ENCODE measurements at places on chromosomes 7 and 10.

DNA sequence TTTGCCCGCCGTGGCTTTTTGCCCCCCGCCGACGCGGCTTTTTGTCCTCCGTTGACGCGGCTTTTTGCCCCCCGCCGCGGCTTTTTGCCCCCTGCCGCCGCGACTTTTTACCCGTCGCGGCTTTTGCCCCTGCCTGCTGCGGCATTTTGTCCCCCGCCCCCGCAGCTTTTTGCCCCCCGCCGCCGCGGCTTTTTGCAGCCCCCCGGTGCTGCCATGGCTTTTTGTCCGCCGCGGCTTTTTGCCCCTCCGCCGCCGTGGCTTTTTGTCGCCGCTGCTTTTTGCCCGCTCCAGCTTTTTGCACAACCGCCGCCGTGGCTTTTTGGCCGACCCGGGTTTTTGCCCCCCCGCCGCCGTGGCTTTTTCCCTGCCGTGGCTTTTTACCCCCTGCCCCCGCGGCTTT, 506.6 kb downstream of the ZNF37A start:
- no peak for DNase-seq

- no peak for DNase-seq
Measured at GRCh38 chr7:47241112-47242065, 340.5 kb downstream of the TNS3 start.

- DNase-seq: no peak
Measured at GRCh38 chr7:45886931-45887667, 1.2 kb upstream of the IGFBP1 start.

DNA sequence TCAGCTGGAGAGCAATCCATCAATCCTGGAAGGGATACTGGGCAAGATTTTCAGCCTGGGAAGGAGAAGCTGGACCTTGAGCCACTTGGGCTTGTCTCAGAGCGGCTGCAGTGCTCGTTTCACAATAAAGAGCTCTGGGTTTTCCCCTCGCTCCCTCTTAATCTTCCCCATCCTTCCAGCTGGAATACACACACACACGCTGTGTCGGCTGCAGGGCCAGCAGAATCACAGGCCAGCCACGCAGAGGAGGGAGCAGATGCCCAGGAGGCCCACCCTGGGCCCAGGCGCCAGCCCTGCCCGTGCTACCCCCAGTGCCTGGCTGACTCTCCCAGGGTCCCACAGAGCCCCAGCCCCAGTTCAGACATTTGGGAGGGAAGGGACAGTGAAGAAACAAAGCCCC, 255.1 kb downstream of the TNS3 start:
- no peak for DNase-seq

- DNase-seq: no peak
Measured at GRCh38 chr7:42074076-42074475, 162.9 kb downstream of the GLI3 start.

- DNase-seq: peak; percentile 12
Measured at GRCh38 chr7:24963218-24963617, 16.8 kb downstream of the OSBPL3 start.

DNA sequence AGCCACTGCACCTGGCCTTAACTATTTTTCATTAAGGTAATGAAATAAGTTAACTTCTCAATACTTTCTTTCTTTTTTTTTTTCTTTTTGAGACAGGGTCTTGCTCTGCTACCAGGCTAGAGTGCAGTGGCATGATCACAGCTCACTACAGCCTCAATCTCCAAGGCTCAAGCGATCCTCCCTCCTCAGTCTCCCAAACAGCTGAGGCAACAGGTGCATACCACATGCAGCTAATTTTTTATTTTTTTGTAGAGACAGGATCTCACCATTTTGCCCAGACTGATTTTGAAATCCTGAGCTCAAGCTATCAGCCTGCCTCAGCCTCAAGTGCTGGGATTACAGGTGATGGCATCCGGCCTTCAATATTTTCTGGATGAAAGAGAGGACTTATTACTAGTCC, 21.0 kb downstream of the KMT2C start:
- DNase-seq: no peak

DNA sequence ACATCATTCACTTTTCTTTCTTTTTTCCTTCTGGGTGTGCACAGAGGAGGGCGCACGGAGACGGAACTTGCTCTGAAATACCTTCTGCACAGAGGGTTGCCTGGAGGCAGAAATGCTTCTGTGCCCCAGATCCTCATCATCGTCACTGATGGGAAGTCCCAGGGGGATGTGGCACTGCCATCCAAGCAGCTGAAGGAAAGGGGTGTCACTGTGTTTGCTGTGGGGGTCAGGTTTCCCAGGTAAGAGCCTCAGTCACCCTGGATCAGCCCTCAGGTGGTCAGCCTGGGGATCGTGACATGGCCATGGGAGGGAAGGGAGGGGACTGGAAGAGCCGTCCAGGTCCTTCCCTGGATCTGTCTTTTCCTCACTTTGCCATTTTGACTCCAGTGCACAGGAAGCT, 33.6 kb downstream of the VWA2 start:
- no peak for DNase-seq

DNA sequence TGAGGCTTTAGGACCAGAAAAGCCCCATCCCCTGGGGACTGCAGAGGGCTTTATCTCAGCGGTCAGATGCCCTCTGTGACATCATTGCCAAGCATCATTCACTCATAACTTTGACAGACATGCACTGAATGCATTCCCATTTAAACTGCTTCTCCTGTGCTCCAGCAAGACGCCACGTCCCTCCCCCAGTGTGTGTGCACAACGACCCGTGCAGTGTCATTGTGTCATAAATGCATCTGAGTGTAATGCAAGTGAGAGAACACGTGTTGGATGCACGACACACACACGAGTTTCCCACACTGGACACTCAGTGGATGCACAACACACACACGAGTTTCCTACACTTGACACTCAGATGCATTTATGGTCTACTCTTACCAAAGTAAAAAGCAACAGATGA, 337.9 kb downstream of the PTPRN2 start:
- DNase-seq: no peak

GRCh38 chr10:115657161-115657860, 564.1 kb downstream of the ATRNL1 start:
- DNase-seq: no peak

GRCh38 chr7:132757783-132758182, 181.5 kb upstream of the PLXNA4 start:
- DNase-seq: no peak

DNA sequence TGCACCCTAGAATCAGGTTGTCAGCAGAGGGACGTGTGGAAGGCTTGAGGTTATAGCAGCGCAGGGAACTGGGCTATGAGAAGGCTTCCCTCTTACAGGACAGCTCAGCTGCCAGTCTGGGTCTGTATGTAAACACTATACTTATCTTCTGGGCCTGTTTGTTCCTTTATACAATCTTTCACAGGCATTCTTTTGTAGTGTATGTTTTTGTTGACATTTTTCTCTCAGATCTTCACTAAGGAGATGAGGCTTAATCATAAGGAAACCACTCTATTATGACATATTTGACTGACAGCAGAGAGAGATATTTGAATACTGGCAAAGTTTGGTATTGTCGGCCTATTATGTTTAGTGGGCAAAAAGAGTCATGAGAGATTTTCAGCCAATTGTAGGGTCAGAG, 929 bp downstream of the GBF1 start:
- DNase-seq: no peak

- DNase-seq: no peak
Measured at GRCh38 chr10:35876248-35876647, 234.2 kb upstream of the FZD8 start.

- no peak for DNase-seq
Measured at GRCh38 chr10:60820093-60820754, 41.9 kb downstream of the CDK1 start.

DNA sequence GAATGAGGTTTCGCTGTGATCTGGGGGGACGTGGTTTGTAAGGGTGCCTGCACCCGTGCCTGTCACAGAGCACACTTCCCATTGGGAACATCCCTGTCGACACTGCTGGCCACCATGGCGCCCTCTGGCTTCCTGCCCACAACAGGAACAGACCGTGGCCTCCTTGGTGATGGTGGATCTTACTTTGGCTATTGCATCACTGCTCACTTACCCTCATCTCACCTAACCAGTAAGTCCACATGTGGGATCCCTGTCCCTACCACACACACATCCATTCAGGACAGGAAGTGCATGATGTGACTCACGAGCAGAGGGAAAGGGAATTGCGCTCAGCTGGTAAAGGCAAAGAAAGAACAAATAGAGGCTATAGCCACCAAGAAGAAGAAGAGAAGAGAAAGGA, 26.2 kb upstream of the SEC61G start:
- no peak for DNase-seq

- DNase-seq: no peak
Measured at GRCh38 chr10:71878327-71879034, 27.4 kb upstream of the PSAP start.

DNA sequence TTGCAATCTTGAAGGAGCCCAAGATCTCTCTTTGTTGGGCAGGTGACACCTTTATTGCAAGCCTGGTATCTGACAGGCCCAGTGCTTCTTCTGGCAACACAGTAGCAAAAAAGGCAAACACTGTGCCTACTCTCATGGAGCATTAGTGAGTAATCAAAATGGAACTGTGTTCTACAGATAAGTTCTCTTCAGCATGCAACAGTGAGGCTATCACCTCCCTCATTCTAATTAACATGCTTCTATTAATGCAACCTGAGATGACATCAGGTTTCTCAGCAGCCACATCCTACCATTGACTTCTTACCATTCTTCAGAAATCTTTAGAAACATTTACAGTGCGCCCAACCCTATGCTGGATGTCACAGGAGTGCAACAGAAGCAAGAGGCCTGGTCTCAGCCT, 77.9 kb upstream of the KCNMA1 start:
- DNase-seq: no peak

DNA sequence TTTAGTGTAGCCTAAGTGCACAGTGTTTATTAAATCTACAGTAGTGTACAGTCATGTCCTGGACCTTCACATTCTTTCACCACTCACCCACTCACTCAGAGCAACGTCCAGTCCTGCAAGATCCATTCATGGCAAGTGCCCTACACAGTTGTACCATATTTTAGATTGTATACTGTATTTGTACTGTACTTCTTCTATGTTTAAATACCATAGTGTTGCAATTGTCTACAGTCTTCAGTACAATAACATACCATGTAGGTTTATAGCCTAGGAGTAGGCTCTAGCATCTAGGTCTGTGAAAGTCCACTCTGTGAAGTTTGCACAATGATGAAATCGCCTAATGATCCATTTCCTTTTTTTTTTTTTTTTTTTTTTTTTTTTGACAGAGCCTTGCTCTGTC, 12.0 kb downstream of the EEPD1 start:
- DNase-seq: no peak

DNA sequence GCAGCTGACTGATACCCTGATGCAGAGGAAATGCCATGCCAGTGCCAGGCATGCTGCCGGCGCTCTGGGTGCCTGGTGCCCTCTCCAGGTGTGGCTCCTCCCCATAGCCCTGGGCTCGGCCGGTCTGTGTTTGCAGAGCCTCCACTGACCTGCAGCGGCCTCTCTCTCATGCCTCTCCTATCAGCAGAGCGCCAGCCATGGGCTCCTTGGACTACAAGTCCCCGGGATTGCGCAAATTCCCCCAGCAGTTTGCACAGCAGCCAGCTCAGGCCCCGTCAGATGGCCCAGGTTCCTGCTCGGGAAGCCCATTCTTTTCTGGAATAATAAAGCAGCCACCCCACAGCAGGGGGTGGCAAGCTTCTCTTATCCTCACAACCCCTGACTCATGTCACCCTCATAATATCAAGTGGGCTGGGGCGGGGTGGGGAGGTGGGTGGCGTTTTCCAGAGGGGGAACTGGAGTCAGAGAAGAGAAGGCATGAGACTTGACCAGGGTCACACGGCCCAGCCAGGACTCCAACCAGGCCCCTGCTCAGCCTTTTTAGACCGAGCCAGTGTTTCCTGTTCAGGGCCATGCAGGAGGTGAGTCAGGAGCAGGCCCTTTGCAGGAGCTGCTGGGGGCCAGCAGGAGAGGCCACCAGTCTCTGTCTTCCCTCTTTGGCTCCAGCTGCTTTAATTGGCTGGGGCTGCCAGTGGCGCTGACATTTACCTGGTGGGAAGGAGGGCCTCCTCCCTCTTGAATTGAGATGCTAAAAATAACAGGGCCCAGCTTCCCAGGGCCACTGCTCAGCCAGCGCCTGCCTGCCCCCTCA, 58.6 kb downstream of the ZMIZ1 start:
- no peak for DNase-seq

Data from activated CD8-positive, alpha-beta memory T cell treated with anti-CD3 and anti-CD28 coated beads for 4 hours (primary cell).